Diencephalon (tissue), 1 donor: ENCODE measurements at places on chromosomes 7 and 10. TPM values are rescaled to one million over a fixed set of nuclear protein-coding genes. Genes with fewer than 3 reads are reported as not detected.

INMT gene
- 0.23 TPM for total RNA-seq

VAX1 gene
- total RNA-seq: 4.6 TPM

RALA gene
- 48.4 TPM for total RNA-seq

SHH gene
- 8.5 TPM for total RNA-seq

CYP2E1 gene
- 18.0 TPM for total RNA-seq

GDF2 gene
- total RNA-seq: 0.23 TPM

NYAP1 gene
- total RNA-seq: 38.8 TPM

FKBP6 gene
- not detected for total RNA-seq

ZNF438 gene
- total RNA-seq: 4.2 TPM

ITPRID1 gene
- total RNA-seq: 0.23 TPM

KAZALD1 gene
- 1.2 TPM for total RNA-seq

VOPP1 gene
- total RNA-seq: 118 TPM

SFTPA1 gene
- total RNA-seq: not detected

NRF1 gene
- total RNA-seq: 25.6 TPM

POLL gene
- 8.5 TPM for total RNA-seq

MYO3A gene
- 9.7 TPM for total RNA-seq

ABCB8 gene
- 38.8 TPM for total RNA-seq

TET1 gene
- total RNA-seq: 33.7 TPM

BBIP1 gene
- 62.3 TPM for total RNA-seq

ADGRA1 gene
- 12.0 TPM for total RNA-seq

PCDH15 gene
- total RNA-seq: 30.2 TPM

GPR22 gene
- 27.2 TPM for total RNA-seq

OR13A1 gene
- not detected for total RNA-seq

ALDH18A1 gene
- total RNA-seq: 39.9 TPM

ASZ1 gene
- not detected for total RNA-seq

ADAP1 gene
- total RNA-seq: 50.3 TPM

IGFBP1 gene
- total RNA-seq: 0.23 TPM

STOX1 gene
- total RNA-seq: 15.7 TPM

INTS1 gene
- 38.1 TPM for total RNA-seq

POLR2J3 gene
- total RNA-seq: 34.4 TPM

HDAC9 gene
- total RNA-seq: 68.3 TPM

TUBAL3 gene
- not detected for total RNA-seq

CYP2W1 gene
- not detected for total RNA-seq

PIK3AP1 gene
- total RNA-seq: 9.7 TPM

CHST3 gene
- 12.2 TPM for total RNA-seq

SPAG6 gene
- total RNA-seq: 11.1 TPM

GBX1 gene
- 1.6 TPM for total RNA-seq

TRIM4 gene
- 12.5 TPM for total RNA-seq

HOXA10 gene
- not detected for total RNA-seq

MUC3A gene
- total RNA-seq: 2.1 TPM

FFAR4 gene
- total RNA-seq: 1.2 TPM

AS3MT gene
- total RNA-seq: 11.1 TPM

AKR1E2 gene
- total RNA-seq: 74.0 TPM

SFXN3 gene
- 37.4 TPM for total RNA-seq

CPSF4 gene
- 27.0 TPM for total RNA-seq

NCOA4 gene
- total RNA-seq: 242 TPM

EBF3 gene
- total RNA-seq: 19.6 TPM
